ENCODE measurements at places on chromosomes 7 and 10.

- DNase-seq = no peak
These were observed 99.1 kb downstream of the SAMD9 start for GRCh38 chr7:93018716-93019115.

GRCh38 chr10:17344206-17344605 is 110.2 kb downstream of the ST8SIA6 start:
- DNase-seq = no peak

GRCh38 chr10:102410429-102411073 is 8.0 kb downstream of the PSD start:
- DNase-seq = no peak

- no peak for DNase-seq
These were observed 125.0 kb downstream of the FOXP2 start for GRCh38 chr7:114539575-114539974.

- no peak for DNase-seq
These were observed 8.4 kb upstream of the LRRC61 start for GRCh38 chr7:150314639-150315239.

DNA sequence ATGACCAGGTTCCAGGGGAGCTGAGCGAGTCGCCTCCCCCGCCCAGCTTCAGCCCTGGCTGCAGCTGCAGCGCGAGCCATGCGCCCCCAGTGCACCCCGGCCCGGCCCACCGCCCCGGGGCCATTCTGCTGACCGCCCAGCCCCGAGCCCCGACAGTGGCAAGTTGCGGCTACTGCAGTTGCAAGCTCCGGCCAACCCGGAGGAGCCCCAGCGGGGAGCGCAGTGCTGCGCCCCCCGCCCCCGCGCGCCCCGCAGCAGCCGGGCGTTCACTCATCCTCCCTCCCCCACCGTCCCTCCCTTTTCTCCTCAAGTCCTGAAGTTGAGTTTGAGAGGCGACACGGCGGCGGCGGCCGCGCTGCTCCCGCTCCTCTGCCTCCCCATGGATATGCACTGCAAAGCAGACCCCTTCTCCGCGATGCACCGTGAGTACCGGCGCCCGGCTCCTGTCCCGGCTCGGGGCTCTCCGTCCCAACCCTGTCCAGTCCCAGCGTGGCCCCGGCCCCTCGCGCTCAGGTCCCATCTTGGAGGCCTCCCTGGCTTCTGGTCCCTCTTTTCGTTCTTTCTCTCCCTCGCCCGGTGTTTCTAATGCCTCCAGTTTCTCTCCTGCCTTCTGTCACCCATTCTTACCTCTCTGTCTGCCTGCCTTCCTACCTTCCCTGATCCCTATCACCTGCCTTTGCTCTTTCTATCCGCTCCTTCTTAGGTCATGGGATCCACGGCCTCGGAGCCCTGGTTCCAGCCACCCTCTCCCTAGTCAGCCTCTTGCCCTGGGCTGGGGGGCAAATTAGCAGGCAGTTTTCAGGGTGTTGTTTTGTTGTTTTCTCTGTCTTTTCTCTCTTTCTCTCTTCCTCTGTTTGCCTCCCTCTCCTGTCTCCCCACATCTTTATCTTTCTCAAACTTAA is 751 bp downstream of the PAX2 start:
- no peak for DNase-seq

DNA sequence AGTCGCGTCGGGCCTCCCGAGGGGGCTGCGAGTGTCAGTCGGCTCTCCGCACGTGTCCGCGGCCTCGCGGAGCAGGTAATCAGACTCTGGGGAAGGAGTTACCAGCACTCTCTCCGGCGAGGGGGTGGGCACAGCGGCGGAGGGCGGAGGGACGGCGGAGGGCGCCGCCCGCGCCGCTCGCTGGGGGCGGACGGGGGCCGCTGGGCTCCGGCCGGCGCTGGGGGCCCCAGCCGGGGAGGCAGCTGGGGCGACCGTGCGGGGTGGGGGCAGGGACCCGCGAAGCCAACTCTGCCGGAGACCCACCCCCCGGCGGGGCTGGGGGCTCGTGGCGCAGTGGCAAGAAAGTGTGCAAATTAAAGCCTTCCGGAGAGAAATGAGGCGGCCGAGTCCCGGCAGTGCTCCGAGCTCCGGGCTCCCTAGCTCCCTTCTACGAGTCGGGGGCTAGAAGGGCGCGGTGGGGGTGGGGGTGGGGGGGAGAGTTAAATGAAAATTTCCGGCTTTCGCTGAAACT is at the start of gene CDK6:
Gene CDK6, minus strand, starts transcription at position 85 of the 511 bp plus-strand sequence. CDS start 3,250 bp downstream, outside the sequence.
- no peak for DNase-seq

- DNase-seq = no peak
These were observed 461.1 kb downstream of the ZNF33B start for GRCh38 chr10:42177077-42177792.

- DNase-seq = no peak
These were observed 357.0 kb downstream of the PHF14 start for GRCh38 chr7:11330717-11331116.

- no peak for DNase-seq
These were observed 178.8 kb upstream of the NEBL start for GRCh38 chr10:21075880-21076279.

DNA sequence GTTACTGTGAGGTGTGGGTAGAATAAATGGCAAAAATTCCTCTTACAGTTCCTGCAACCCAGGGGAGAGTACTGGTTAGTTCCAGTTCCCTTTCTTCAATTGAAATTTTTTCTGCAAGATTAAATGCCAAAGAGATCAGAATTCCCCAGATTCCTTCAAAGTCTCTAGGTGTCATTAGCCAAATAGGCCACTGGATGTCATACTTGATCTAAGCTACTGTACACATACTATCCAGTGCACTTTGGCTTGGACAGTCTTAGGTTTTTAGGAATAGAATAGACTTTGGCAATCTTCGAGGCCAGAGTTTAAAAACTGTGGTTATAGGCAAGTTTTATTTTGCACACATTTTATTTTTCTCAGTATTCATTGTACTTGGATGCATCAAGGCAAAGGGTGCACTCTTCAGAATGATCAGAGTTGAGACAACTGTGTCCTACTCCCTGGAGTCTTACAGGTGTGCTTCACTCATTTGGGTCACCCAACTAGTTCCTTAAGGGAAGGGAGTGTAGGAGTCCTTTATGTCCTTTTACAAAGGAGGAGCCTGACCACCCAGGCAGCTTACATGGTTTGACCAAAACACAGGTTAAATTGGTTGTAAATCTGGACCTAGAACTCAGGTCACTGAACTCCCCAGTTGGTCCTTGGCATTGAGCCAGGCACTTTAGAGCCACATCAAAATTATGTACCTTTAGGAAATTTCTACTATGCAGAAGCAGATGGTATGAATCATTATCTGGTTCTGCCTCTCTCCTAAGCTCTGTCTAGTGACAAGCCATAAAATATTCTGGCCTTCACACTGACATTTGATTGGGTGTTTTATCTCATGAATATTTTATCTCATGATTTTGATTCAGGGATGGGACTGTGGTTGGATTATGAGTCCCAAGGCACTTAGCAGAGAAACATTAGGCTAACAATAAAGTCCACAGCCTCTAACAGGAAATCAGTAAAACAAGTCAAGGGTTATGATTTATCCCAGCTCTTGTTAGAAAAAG is 49.5 kb downstream of the ASAH2B start:
- no peak for DNase-seq

DNA sequence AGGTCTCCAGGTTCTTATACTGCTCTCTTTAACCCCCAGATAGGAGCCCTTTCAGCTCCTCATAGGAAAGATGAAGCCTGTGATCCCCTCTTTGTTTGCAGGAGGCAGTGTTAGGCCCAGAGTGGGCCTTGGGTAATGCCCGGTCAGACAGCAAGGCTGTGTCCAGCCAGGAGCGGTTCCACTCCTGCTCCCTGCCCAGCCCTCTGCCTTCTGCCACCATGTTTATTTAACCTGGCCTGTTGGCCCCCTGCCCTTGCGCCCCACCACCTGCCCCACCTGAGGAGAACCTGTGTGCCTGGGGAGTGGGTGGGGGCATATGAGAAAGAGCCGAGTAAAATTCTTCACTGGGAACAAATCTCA is 24.3 kb downstream of the CDH23 start:
- no peak for DNase-seq

GRCh38 chr7:29612596-29612995 is 49.0 kb downstream of the PRR15 start:
- no peak for DNase-seq

- no peak for DNase-seq
These were observed 9.7 kb downstream of the CAMK1D start for GRCh38 chr10:12358863-12359564.

- DNase-seq = no peak
These were observed 47.2 kb upstream of the DPYSL4 start for GRCh38 chr10:132139526-132139925.

DNA sequence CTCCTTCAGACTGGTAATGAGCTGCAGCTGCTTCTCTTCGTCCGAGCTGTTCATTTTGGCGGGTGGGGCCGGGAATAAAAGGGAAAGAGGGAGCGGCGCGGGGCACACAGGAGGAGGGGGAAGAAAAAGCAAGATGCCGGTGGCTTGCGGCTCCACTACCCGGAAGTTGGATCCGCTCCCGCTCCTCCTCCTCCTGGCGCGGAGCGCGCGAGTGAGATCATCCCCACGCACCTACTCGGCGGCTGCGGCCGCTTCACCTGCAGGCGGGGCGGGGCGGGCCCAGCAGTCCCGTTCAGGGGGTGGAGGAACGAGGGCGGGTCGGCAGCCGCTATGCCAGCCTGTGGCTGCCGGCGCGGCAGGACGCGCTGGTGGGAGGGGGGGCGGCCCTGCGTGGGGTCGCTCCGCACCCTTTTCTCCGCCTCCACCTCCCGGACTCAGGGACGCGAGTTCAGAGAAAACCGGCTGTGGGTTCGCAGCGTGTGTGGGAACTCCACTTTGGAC is at the start of gene SHTN1:
Gene SHTN1, minus strand, starts transcription at position 162 of the 501 bp plus-strand sequence. Its CDS starts 108 bp downstream, at position 54.
- peak; percentile 28 for DNase-seq

GRCh38 chr10:110174201-110174600 is 33.2 kb upstream of the MXI1 start:
- DNase-seq = no peak

- no peak for DNase-seq
These were observed 108.9 kb upstream of the ASAH2 start for GRCh38 chr10:50360077-50360850.

- DNase-seq = no peak
These were observed 9.5 kb upstream of the AUTS2 start for GRCh38 chr7:69588773-69589172.

- DNase-seq = no peak
These were observed 191.7 kb downstream of the TFEC start for GRCh38 chr7:115838829-115839228.

DNA sequence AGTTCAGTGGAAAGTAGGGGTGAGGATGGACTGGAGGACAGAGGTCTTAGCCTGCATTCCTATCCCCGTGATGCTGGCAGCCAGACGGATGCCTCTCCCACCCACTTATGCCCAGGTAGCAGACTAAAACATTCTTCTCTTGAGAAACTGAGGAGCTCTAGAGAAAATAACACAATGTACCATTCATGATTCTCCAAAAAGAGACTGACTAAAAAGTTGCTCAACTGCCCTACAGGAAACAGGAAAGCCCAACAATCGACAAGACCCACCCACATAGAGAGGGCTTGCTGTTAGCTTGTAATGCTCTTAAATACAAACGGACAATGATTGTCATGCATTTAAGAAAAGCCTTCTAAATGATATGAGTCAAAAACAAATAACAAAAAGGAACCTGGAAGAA is 33.2 kb upstream of the PDE1C start:
- DNase-seq = no peak

GRCh38 chr7:873367-874002 is 2.9 kb upstream of the GET4 start:
- no peak for DNase-seq

- peak; percentile 66 for DNase-seq
These were observed 94.7 kb upstream of the ZMIZ1 start for GRCh38 chr10:78973901-78974616.

- no peak for DNase-seq
These were observed 40.4 kb upstream of the STEAP4 start for GRCh38 chr7:88347090-88347489.

- DNase-seq = no peak
These were observed 36.4 kb downstream of the CREB5 start for GRCh38 chr7:28448708-28449107.

- no peak for DNase-seq
These were observed 60.8 kb upstream of the GDF10 start for GRCh38 chr10:47239211-47239610.

DNA sequence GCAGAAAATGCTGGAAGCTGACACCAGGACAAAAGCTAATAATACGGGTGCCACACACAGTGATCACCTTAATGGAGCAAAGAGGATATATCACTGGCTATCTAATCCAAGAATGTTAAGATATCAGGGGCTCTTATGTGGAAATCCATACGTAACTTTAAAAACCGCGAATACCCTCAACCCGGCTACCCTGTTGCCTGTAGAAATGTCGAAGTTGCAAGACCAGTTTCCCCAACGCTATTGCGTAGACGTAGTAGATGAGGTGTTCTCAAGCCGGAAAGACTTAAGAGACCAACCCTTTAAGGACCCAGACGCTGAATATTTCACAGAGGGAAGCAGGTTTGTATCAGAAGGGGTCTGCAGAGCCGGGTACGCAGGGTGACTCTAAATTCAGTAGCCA is 7.9 kb upstream of the CYREN start:
- no peak for DNase-seq

GRCh38 chr10:89241486-89242344 is 9.9 kb downstream of the LIPA start:
- DNase-seq = no peak

DNA sequence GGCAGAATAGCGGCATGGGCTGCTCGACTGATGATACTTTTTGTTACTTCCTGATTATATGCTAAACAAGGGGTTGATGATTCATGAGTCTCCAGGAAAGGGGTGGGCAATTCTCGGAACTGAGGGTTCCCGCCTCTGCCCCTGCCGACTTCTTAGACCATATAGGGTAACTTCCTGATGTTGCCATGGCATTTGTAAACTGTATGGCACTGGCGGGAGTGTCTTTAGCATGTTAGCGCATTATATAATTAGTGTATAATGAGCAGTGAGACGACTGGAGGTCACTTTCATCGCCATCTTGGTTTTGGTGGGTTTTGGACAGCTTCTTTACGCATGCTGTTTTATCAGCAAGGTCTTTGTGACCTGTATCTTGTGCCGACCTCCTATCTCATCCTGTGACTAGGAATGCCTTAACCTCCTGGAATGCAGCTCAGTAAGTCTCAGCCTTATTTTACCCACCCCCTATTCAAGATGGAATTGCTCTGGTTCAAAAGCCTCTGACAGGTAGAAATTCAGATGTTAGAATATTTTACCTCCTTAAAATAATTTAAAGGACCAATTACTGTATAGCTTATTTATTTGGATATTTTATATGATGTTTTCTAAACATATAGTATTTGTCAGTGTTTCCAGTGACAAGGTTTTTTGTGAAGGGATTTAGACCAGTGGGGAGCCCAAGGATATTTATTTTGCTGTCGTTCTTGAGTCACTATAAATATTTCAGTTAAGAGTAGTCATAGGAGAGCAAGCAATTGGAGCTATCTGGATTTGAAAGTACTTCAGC is 90.1 kb upstream of the PIK3CG start:
- DNase-seq = no peak

DNA sequence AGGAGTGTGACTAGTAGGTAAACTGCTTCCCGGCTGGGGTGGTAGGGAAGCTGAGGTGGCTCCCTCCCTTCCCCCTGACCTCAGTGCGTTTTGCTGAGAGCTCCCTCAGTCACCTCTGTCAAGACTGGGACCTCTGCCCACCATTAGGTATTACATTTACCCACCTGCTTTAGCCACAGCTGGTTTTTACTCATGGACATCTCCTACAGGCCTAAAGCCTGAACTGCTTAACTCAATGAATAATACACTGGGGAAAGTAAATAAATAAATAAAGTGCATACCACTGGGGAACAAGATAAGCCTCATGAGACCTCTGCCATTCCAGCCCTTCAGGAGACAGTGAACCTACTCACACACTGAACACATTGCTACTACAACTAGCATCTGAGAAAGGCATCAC is 38.9 kb upstream of the CDK13 start:
- no peak for DNase-seq

- no peak for DNase-seq
These were observed 43.4 kb downstream of the FOXL3 start for GRCh38 chr7:333393-333764.

Data from NCI-H1436 treated with DMSO at 0.1 percent for 48 hours (cell line).